ENCODE measurements at places on chromosomes 12 and 14.

- no peak for DNase-seq
Measured at GRCh38 chr12:81172851-81173250, 95.0 kb downstream of the ACSS3 start.

DNA sequence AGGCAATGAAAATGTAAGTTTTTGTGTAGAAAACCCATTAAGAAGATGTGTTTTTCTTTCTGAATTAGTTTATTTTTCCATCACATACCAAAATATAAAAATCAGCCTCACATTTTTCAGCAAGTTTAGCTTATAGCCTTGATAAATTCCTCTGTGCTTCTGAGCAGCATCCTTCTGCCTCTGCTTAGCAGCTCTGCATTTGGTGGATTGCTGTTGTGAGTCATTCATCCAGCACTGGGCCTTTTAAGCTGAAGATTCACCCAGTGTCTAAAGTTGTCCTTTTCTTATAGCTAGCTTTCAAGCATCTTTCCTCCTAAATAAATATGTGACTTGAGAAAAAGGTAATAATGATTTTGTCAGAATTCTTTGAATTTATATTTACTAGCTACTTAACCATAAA, 206.1 kb downstream of the PCNX1 start:
- no peak for DNase-seq

GRCh38 chr12:14769466-14769968, 33.8 kb downstream of the WBP11 start:
- no peak for DNase-seq

GRCh38 chr14:90696720-90697119, 119.5 kb downstream of the TTC7B start:
- no peak for DNase-seq

GRCh38 chr14:63678536-63678935, 36.9 kb upstream of the WDR89 start:
- no peak for DNase-seq

GRCh38 chr14:50233951-50234250, 2.5 kb upstream of the SOS2 start:
- DNase-seq = no peak

GRCh38 chr14:68018598-68018997, 199.0 kb downstream of the RAD51B start:
- DNase-seq = no peak

- DNase-seq = no peak
Measured at GRCh38 chr14:94043111-94043755, 17.1 kb downstream of the OTUB2 start.

DNA sequence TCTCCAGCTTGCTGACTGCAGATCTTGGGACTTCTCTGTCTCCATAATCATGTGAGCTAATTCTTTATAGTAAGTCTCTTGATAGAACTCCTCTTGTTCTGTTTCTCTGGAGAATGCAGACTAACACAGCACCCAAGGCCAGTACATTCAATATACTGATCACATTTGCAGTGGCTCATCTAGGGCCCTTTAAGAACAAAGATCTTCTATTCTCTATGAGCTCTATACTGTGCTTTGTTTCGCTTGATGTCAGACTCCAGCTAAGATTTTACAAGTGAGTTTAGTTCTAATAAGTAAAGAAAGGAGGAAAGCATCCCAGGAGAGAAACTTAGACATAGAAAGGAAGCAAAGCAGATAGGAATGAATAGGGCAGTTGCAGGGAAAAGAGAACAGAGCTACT, 69.3 kb upstream of the TMPO start:
- DNase-seq = no peak

DNA sequence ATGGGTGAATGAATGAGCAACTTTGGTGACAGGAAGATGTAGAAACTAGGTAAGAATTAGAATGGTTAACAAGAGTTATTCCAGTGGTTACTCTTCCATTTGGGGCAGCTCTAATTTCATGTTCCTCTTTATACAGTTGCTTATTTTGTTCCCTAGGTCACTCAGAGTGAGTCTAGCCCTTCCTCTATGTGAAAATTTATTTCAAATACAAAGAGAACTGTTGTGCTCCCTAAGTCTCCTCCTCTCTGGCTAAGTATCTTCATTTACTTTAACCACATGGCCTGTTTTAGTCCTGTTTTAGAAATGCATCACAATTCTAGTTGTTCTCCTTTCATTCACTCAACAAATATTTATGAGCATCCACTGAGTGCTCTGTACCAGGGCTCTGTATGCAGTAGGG, 51.1 kb upstream of the HIF1A start:
- no peak for DNase-seq

GRCh38 chr12:124685689-124686369, 118.4 kb upstream of the NCOR2 start:
- DNase-seq = no peak

GRCh38 chr12:19520646-19521415, 81.5 kb downstream of the AEBP2 start:
- no peak for DNase-seq

DNA sequence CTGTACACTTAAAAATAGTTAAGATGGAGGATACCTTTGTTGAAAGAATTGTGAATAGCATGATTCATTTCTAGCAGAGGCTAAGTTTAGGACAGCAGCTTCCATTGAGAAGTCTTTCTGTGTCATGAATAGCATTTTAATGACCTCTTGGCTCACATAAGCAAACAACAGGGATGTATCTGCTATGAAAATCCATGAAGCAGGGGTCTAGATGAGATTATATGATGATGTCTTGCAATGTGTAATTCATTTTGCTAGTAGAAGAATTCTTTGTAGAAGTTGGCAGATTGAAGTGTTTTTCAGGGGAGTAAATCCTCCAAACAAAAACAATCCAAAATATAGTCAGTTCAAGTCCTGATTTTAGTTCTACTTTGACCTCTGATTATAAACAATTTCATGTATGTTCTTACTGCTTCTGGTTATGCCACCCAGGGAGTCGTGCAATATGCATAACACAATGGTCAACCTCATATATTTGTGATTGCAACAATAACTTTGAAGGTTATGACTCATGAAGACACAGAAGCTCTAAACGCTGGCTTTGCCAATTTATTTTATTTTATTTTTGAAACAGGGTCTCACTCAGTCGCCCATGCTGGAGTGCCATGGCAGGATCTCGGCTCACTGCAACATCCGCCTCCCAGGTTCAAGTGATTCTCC, 6.9 kb upstream of the RD3L start:
- no peak for DNase-seq

GRCh38 chr12:124411953-124412645, 117.2 kb downstream of the RFLNA start:
- no peak for DNase-seq

DNA sequence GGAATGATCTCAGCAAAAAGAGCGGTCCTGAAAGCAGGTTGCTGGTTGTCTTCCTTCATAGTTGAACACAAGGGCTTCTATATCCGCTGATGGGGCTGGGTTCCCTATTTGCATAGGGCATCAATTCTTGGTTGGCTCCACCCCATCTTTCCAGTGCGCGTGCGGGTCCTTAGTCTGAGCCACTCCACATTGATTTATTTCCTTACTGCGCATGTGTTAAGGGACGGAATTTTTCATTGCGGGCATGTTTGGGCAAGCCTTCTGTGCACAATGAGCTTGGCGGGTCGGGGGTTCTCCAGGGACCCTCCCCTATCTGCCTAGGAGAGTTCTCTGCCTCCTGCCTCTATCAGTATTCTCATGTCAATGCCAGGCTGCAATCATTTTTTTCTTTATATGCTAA, 21.2 kb upstream of the DLGAP5 start:
- no peak for DNase-seq

GRCh38 chr12:113700943-113701342, 229.3 kb upstream of the LHX5 start:
- DNase-seq = no peak

- no peak for DNase-seq
Measured at GRCh38 chr14:36944307-36945010, 227.9 kb downstream of the SLC25A21 start.

GRCh38 chr12:69508091-69508490, 37.9 kb downstream of the FRS2 start:
- no peak for DNase-seq

Measured in activated CD8-positive, alpha-beta memory T cell treated with anti-CD3 and anti-CD28 coated beads for 1 hour (primary cell).